Stomach (tissue), 19 donors: ENCODE measurements at places on chromosomes 11 and 22. TPM values are rescaled to one million over a fixed set of nuclear protein-coding genes. Genes with fewer than 3 reads are reported as not detected.

Gene TMEM132A
- 142 TPM for total RNA-seq

Gene SAA1
- total RNA-seq, result not detected

Gene RAB3IL1
- 10.1 TPM for total RNA-seq

GRCh38 chr11:125063429-125064043 lies 431 bp downstream of the SLC37A2 start:
- DNase-seq, result no peak

GRCh38 chr11:22244986-22245592 lies 52.2 kb downstream of the ANO5 start:
- peak; percentile 47 for DNase-seq

DNA sequence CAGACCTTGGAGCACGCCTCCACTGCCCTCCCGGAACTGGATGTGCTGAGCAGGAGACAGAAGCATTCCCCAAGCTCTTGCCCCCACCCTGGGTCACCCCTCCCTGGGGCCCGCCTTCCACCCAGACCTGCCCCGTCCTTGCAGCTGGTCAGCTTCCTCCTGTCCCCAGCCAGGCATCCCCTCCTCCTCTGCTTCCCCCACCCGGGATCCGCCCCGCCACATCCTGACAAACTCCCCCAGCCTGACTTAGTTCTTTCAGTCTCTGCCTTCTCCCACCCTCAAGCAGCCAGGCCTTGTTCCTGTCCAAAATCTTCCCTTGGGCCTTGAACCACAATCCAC lies 1.1 kb upstream of the PLXNB2 start:
- no peak for DNase-seq

Gene TSGA10IP
- total RNA-seq, result not detected

DNA sequence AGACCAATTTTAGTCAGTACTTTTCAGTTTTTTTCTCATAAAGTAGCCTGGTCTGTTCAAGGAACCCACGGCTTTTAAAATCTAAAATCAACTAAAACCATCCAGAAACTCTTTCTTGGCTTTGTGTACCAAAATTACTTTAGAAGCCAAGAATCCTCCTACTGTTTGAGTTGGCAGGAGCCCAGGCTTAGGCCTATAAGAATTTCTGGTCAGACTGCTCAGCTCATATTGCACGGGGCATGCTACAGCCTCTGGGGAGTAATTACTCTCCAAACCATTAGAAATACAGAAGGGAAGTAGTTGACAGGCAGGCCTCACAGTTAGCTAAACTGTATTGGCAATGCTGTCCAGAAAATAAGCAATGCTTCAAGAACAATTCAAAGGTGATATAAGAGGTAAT lies 1862.9 kb upstream of the RAG2 start:
- DNase-seq, result peak; percentile 71

DNA sequence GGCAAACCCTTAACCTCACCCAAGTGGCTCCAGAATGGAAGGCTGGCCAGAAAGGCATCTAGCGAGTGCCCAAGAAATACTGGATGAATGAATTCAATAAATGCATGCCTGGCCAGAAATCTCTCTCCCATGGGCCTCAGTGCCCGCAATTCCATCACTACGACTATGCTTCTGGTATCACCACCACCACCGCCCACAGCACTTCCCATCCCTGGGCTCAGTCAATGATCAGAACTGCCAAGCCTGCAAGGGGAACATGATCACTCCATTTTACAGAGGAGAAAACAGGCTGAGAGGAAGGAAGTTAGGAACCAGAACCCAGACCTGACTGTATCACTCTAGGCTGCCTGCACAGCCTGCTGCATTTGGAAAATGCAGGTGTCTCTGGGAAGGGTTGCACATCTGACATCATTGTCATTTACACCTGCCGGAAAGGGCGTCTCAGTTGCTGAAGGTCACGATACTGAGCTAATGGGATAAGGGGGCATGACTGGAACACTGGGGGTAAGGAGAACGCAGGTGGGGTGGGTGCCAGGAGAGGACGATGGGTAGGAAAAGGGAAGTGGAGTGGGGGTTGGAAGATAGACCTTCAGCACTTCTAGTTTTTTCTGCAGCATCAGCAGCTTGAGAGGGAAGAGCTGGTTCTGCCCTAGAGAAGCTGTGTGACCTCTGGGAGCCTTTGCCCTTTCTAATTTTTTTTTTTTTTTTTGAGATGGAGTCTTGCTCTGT lies 3.2 kb downstream of the GPR152 start:
- DNase-seq, result no peak

Gene DRD4
- not detected for total RNA-seq

Gene ANGPTL5
- not detected for total RNA-seq

Gene APOL4
- not detected for total RNA-seq

GRCh38 chr22:24201681-24202614 lies 20.7 kb downstream of the SUSD2 start:
- no peak for DNase-seq

- DNase-seq, result no peak
These were observed 82.7 kb downstream of the FBLN1 start for GRCh38 chr22:45585437-45585755.

DNA sequence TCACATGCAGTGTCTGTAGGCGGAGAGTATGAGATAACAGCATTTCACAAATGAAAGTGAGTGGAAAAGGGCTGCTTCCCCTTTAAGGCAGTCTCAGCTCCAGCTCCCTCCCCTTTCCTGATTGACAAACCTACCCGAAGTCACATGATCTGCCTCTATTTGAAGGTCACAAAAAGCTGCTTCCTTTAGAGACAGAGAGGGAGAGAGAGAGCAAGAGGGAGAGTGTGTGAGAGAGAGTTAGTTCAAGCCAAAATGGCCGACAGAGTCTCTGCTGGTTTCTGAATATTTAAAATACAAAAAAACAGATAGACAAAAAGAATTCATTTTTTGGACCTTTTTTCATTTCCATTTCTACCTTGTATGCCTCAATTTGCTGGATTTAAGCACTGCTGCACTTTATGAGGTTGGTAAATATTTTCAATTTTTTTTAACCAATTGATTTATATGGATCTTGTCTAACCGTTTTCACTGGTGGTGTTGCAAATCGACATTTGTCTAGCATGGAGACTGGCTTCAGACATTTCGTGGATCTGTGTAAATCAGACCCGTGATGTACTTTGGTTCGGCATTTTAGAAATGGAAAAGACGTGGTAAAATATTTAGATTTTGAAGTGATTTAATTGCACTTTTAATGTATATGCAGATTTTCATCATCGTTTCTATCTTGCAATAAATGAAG lies at the start of gene TNRC6B:
TNRC6B (plus strand) TSS at position 188 of the 679 bp plus-strand sequence; CDS start at position 399, 211 bp downstream.
- DNase-seq, result peak; percentile 72

- no peak for DNase-seq
These were observed 42.7 kb downstream of the SGSM1 start for GRCh38 chr22:24848559-24849168.

GRCh38 chr11:122656631-122657101 lies 1.1 kb downstream of the UBASH3B start:
- DNase-seq, result peak; percentile 70

Gene RAPSN
- not detected for total RNA-seq

GRCh38 chr22:21948824-21949568 lies 3.7 kb downstream of the PPM1F start:
- no peak for DNase-seq

DNA sequence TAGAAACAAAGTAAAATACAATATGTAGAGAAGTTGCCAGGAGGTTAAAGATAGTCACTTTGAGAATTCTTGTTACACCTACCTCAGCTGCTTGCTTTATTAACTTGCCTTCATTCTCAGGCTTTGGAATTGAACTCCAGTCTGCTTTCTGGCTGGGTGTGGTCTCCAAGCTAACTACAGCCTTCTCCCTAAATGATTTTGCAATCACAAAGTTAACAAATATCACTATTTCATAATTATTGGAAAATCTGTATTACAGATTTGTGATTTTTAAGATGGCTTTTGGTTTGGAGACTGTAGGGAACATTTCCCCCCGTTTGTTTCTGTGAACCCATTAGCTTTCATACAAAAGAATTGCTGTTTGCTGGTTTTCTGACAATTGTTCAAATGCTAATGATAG lies 2.2 kb downstream of the PLAAT5 start:
- no peak for DNase-seq

DNA sequence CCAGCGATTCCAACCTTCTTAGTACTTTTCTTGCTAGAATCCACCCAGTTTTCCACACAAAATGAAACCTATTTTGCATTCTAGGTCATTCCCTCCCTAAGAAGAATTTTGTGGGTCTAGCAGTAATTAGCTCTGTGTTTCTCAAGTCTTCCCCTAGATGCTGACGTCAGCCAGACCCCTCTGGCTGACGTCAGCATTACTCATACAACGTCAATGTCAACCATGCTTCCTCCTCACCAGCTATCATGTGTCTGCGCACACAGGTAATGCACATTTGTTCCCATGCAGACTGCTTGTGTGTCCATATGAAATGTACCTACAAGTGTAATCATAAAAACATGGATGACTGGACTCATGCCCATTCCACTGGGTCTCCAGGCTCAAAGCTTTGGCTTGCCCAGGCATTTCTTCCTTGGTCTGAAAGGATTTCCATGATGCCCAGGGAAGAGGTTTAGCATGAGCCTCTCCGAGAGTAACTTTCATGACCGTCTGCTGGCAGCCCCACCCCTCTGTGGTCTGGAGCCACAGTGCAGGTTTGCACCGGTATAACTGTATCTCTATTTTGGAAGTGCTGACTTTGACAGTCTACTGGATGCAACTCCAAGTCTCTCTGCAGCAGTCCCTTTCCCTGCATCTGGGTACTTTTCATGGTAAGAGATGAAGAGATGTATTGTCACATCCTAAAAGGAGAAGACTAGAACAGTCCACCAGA lies 58.6 kb downstream of the DSCAML1 start:
- no peak for DNase-seq

Gene OR8D1
- total RNA-seq, result not detected

- no peak for DNase-seq
These were observed 170.4 kb upstream of the CTSC start for GRCh38 chr11:88507771-88508417.

Gene HBG2
- total RNA-seq, result 1,854 TPM

GRCh38 chr22:43849731-43850130 lies 12.6 kb downstream of the SULT4A1 start:
- no peak for DNase-seq

GRCh38 chr11:79931692-79932091 lies 490.9 kb upstream of the TENM4 start:
- DNase-seq, result no peak

DNA sequence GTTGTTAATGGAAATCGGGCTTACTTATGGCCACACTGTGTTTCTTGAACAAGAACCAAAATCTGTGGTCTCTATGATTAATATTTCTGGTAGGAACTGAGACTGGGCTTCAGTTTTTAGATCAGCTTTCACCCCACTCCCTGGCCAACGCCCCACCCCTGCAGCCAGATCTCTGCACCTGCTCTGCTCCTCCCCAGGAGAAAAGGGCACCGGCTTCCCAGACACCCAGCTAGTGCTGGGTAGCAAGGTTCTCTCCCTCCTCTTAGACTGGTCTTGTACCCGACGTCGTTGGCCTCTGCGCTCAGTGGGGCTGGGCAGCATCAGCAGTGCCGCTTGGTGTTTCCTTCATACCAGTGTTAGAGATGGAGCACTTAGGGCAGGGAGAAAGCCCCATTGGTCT lies 17.0 kb upstream of the CTTN start:
- no peak for DNase-seq

Gene USP2
- 2.3 TPM for total RNA-seq

- DNase-seq, result no peak
These were observed 541.2 kb downstream of the BUD13 start for GRCh38 chr11:116231543-116231942.

- no peak for DNase-seq
These were observed 845.0 kb downstream of the TBC1D22A start for GRCh38 chr22:47607486-47607885.

Gene KDELR3
- total RNA-seq, result 3.6 TPM

GRCh38 chr11:74707182-74707581 lies 24.0 kb downstream of the CHRDL2 start:
- DNase-seq, result no peak

- no peak for DNase-seq
These were observed 262.3 kb upstream of the MTNR1B start for GRCh38 chr11:92707173-92707619.

- peak; percentile 84 for DNase-seq
These were observed at the start of gene CLTCL1 for GRCh38 chr22:19291580-19292457. Gene CLTCL1 (minus strand): TSS chr22:19291719. CDS start chr22:19291641, 78 bp downstream.

- DNase-seq, result no peak
These were observed 107.0 kb upstream of the PITPNB start for GRCh38 chr22:28025866-28026575.

Gene ZNF143
- 27.1 TPM for total RNA-seq

- DNase-seq, result no peak
These were observed 99.8 kb upstream of the NECTIN1 start for GRCh38 chr11:119828819-119829218.

Gene CPT1B
- total RNA-seq, result 6.6 TPM

- DNase-seq, result peak; percentile 92
These were observed 32.3 kb downstream of the NEAT1 start for GRCh38 chr11:65454696-65455456.

DNA sequence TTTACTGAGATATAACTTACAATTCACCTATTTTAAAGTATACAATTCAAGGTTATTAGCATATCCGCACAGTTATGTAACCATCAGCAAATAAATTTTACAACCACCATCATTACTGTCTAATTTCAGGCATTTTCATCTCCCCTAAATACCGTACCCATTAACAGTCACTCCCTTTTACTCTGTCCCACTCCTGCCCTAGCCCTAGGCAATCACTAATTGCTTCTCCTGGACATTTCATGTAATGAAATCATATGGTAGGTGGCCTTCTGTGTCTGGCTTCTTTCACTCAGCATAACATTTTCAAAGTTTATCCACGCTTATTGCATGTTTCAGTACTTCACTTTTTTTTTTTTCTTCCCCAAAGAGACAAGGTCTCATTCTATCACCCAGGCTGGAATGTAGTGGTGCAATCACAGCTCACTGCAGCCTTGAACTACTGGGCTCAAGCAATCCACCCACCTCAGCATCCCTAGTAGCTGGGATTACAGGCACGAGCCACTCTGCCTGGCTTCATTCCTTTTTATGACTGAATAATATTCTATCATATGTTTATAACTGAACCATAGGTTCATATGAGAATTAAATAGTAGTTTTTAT lies 61.4 kb upstream of the CHRM4 start:
- no peak for DNase-seq

Gene MPPED2
- 10.3 TPM for total RNA-seq

DNA sequence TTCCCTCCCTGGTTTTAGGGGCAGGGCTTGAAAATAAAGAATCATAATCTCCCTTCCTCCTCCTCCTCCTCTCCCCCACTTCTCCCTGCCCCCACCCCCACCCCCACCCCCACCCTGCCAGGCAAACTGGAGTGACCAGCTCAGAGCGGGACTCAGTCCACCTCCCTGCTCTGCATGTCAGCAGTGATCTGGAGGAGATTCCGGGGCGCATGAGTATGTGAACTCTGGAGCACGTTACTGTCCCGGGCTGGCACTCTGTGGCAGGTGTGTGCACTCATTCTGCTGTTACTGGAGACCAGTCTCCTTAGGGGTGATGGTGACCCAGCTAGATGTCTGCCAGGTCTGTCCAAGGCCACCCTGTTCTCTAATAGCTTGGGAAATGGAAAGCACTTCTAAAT lies 33.9 kb downstream of the MARK2 start:
- no peak for DNase-seq

Gene KDM4D
- 0.73 TPM for total RNA-seq

- DNase-seq, result peak; percentile 76
These were observed 113.4 kb upstream of the CRYBB3 start for GRCh38 chr22:25085930-25086901.
